ENCODE measurements at places on chromosomes 6 and 20.

- peaks cover 54% of the 10 kb centered on the region for H3K36me3 ChIP-seq
- H3K27ac ChIP-seq = no peak overlapping the region
- DNase-seq = peak; percentile 79
- H3K4me3 ChIP-seq = no peak overlapping the region
- peaks cover 7% of the 10 kb centered on the region for H3K4me1 ChIP-seq
Observed at GRCh38 chr20:47663354-47664067, 121.8 kb downstream of the SULF2 start.

DNA sequence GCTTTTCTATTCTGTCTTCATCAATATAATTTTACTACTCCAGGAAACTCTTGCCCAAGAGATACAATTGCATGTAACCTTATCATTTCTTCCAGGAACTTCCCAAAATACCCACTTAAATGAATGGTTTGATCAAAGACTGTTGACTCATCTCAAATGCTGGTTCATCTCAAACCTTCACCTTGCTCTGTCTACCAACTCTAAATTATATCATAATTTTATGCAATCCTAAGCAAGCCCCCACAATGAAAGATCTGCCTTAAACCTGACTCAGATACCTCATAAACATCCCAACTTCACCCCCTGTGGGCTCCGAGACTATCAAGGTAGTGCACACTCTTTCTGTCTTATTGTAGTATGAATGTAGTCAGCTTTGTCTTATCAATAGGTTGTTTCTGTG lies 65.5 kb upstream of the GCM1 start:
- no peaks in the 10 kb centered on the region for H3K27me3 ChIP-seq
- H3K4me1 ChIP-seq = no peaks in the 10 kb centered on the region
- no peaks in the 10 kb centered on the region for H3K36me3 ChIP-seq
- H3K27ac ChIP-seq = no peak overlapping the region
- no peak for DNase-seq

DNA sequence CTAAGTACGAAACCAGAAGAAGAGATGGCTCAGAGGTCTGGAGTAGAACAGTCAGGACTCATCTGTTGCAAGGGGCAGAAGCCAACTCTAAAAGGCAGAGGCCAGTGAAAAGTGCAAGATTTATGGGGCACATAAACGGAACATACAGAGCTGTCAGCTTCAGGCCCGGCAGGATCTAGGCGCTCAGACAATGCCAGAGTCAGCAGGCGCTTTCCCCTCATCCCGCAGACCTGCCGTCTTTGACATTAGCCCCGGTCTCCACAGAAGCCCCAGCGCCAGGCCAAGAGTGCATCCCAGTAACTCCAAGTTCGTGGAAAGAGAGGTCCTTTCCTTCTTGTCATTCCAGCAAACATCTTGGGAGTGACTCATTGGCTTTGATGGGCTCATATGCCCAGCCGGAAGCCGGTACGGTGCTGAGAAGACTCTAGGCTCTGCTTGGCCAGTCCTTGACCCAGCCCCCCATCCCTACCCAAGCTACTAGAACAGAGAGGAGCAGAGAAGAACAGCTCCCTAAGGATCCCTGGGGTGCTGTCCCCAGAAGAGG lies 260.9 kb downstream of the TAF4 start:
- no peaks in the 10 kb centered on the region for H3K36me3 ChIP-seq
- H3K4me3 ChIP-seq = no peak overlapping the region
- H3K4me1 ChIP-seq = peaks cover 2% of the 10 kb centered on the region
- no peak overlapping the region for H3K27ac ChIP-seq

GRCh38 chr6:52900536-52900935 lies 9.0 kb downstream of the GSTA3 start:
- H3K27me3 ChIP-seq = peaks cover 2% of the 10 kb centered on the region
- H3K36me3 ChIP-seq = no peaks in the 10 kb centered on the region
- H3K4me3 ChIP-seq = no peak overlapping the region

GRCh38 chr6:134531611-134532010 lies 213.7 kb upstream of the SGK1 start:
- no peak overlapping the region for H3K4me3 ChIP-seq
- H3K27me3 ChIP-seq = no peaks in the 10 kb centered on the region
- H3K4me1 ChIP-seq = peaks cover 1% of the 10 kb centered on the region
- H3K36me3 ChIP-seq = no peaks in the 10 kb centered on the region

DNA sequence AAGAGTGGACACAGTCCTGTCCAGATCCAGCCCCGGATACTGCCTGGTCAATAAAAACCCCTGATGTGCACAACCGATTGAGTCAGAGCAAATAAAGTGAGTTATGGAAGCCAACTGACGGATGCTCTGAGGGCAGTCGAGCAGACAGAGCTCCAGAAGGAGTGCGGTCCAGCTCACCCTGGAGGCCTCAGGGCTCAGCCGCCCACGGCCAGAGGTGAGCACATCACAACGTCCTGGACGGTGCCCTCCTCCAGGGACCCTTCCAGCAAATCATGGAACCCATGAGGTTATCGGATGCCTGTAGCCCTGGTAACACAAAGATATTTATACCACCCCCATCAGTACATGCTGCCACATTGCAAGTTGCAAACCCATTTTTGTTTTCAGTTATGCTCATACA lies 44.0 kb upstream of the SMOC2 start:
- peaks cover 36% of the 10 kb centered on the region for H3K27me3 ChIP-seq
- H3K4me1 ChIP-seq = peaks cover 1% of the 10 kb centered on the region
- no peak overlapping the region for H3K4me3 ChIP-seq
- H3K27ac ChIP-seq = no peak overlapping the region
- no peaks in the 10 kb centered on the region for H3K36me3 ChIP-seq
- no peak for DNase-seq

- H3K27ac ChIP-seq = peak overlapping the region; percentile 99
- H3K27me3 ChIP-seq = no peaks in the 10 kb centered on the region
- H3K36me3 ChIP-seq = peaks cover 14% of the 10 kb centered on the region
- no peak overlapping the region for H3K4me3 ChIP-seq
- DNase-seq = no peak
Observed at GRCh38 chr20:50541606-50542041, 31.4 kb downstream of the PTPN1 start.

DNA sequence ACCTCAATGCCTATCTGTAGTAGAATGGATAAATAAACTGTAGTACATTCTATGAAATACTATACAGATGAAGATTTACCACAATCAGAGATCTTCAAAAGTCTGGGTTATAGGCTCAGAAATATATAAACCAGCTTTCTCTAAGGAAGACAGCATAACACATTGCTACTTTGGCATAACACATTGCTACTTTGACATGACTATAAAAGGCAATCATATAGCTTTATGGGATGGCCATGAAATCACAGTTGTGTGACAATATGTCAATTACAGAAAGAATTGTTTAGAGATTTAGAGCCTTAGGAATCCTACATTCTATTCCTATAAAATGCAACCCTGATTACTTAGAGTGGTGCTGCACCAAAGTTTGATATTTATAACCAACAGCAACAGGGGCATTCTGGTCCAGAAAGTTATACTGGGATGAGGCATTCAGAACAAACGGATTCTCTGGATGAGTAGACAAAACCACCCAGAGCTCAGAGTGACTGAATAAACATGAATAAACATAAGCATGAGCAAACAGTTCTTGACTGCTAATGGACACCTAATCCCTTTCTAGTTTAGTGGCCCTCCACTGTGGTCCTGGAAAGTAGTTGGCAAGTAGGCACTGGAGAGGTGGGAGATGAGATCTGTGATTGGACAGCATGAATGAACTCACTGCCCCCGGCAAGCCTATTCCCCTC lies 12.0 kb downstream of the TTI1 start:
- DNase-seq = peak; percentile 64
- peaks cover 7% of the 10 kb centered on the region for H3K36me3 ChIP-seq
- no peak overlapping the region for H3K4me3 ChIP-seq
- H3K27ac ChIP-seq = no peak overlapping the region
- peaks cover 10% of the 10 kb centered on the region for H3K4me1 ChIP-seq
- no peaks in the 10 kb centered on the region for H3K27me3 ChIP-seq

DNA sequence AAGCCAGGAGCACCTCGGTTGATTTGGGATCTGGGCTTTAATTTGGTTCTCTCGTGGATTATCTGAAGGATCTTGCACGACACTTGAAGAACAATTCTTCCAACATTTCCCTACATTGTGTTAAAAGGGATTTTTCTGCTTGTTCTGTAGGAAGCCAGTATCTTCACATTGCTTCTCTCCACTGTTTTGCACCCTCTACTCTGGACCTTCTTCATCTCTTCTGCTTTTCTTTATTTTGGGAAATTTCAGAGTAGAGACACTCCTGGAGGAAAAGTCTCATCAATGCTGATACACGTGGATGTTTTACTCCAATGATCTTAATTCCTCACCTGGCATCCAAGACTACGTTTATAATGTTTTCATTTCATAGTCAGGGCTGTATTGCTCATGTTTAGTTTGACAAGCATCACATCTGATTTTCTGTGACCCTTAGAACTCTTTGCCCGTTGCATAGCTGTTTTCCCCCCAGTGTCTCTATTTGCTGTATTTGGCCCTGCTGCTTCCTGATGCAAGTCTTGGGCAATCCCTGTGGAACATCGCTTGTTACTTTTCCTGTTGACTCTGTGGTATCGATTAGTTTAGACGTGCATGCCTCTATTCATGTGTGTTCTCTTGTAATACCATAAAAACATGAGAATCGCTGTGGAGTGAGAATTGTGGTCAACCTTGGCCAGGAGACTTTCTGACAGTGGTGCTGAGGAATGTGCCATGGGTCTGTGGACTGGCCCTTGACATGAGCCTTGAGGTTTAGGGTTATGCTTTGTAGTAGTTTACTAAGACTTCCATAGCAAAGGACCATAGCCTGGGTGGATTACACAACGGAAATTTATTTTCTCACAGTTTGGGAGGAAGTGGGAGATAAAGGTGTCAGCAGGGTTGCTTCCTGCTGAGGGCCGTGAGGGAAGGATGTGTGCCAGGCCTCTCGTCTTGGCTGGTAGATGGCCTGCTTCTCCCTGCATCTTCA lies 12.5 kb downstream of the PLCB1 start:
- H3K4me3 ChIP-seq = no peak overlapping the region
- no peaks in the 10 kb centered on the region for H3K36me3 ChIP-seq
- peaks cover 2% of the 10 kb centered on the region for H3K4me1 ChIP-seq
- no peaks in the 10 kb centered on the region for H3K27me3 ChIP-seq
- peak; percentile 72 for DNase-seq
- no peak overlapping the region for H3K27ac ChIP-seq

DNA sequence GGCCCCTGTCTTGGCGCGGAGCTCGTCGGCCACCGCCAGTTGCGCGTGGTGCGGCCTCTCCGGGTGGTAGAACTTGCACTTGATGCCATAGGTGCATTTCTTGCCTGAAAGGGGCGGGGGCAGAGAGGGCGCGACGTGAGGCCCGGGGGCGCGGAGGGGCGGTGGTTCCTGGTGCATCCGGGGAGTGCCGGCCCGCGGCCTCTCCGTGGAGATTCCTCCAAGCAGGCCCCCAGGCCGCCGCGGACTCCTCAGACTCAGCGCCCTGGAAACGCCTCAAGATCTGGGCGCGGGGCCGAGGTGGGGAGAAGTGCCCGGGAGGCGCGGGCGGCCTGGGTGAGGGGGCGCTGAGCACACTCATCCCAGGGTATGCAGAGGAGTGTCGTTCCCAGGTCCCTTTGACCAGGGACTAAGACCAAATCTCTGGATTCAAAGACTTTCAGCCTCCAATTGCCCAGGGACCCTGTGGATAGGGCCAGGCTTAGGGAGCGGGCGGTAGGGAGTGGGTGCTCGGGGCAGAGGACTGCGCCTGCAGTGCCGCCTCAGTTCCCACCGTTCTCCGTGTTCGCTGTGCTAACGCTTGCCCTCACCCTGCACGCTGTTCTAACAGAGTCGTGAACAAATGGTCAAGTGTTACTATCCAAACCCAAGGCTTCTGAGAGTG lies 33.3 kb downstream of the ZC3H12D start:
- no peak overlapping the region for H3K27ac ChIP-seq
- H3K36me3 ChIP-seq = no peaks in the 10 kb centered on the region

DNA sequence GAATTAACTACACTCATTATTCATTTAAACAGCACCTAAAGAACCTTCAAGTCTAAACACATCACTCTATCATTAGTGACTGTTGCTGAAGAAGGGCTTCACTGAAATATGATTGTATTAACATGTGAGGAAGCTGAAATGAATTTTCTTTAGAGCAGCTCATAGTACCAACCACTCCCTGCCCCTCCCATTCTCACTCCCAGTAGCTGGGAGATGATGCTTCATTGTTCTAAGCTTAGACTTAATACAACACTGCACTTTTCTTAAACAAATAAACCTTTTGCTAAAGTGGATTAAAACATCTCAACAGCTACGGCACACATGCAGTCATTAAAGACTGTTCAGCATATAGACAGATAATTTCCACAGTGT lies 63.1 kb downstream of the ATXN1 start:
- peaks cover 5% of the 10 kb centered on the region for H3K4me1 ChIP-seq
- H3K27me3 ChIP-seq = no peaks in the 10 kb centered on the region
- no peak for DNase-seq
- no peak overlapping the region for H3K27ac ChIP-seq

DNA sequence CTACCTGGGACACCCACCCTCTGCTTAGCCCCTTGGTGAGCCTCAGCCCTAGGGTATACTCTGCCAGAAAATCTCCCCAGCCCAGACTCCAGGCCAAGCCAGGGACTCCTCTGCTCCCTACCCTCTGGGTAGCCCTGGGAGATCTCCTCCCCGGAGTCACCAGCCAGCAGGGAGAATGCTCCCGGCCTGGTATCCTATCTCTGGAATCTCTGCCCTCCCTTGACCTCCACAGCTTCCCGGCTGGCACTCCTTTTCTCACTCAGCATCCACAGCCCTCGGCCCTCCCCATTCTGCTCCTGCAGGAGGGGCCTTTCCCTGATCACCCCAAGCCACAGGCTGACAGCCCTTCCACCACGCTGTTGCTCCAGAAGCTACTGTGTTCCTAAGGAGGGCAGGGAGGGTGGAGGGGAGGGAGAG lies 22.6 kb downstream of the NOL4L start:
- DNase-seq = no peak
- H3K4me1 ChIP-seq = peaks cover 27% of the 10 kb centered on the region
- H3K27ac ChIP-seq = no peak overlapping the region
- no peaks in the 10 kb centered on the region for H3K36me3 ChIP-seq
- H3K4me3 ChIP-seq = no peak overlapping the region

- DNase-seq = no peak
- no peaks in the 10 kb centered on the region for H3K36me3 ChIP-seq
- no peaks in the 10 kb centered on the region for H3K4me1 ChIP-seq
- H3K27ac ChIP-seq = no peak overlapping the region
- H3K27me3 ChIP-seq = peaks cover 17% of the 10 kb centered on the region
- no peak overlapping the region for H3K4me3 ChIP-seq
Observed at GRCh38 chr20:3739054-3739925, 6.8 kb downstream of the HSPA12B start.

DNA sequence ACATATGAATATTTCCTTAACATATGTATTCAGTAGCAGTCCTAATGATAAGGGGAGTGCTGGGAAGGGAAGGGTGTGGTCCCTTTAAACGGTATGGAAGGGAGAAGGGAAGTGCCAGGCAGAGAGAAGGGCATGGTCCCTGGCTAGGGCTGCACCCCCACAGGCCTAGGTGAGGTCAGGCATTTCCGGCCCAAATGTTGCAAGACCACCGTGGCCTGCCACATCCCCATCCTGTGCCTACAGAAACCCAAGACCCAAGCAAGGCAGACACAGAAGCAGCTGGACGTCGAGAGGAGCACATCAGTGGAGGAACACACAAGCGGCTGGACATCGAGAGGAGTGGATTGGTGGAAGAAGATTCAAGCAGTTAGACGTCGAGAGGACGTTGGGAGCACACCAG lies 5.9 kb downstream of the RRAGD start:
- no peaks in the 10 kb centered on the region for H3K36me3 ChIP-seq
- peaks cover 4% of the 10 kb centered on the region for H3K27me3 ChIP-seq
- no peak overlapping the region for H3K4me3 ChIP-seq
- no peak overlapping the region for H3K27ac ChIP-seq

- H3K36me3 ChIP-seq = no peaks in the 10 kb centered on the region
- H3K4me3 ChIP-seq = no peak overlapping the region
- no peaks in the 10 kb centered on the region for H3K27me3 ChIP-seq
- no peak for DNase-seq
- H3K4me1 ChIP-seq = peaks cover 47% of the 10 kb centered on the region
Observed at GRCh38 chr20:44648068-44648467, 3.4 kb downstream of the ADA start.

All from mesenchymal stem cell (in vitro differentiated cells and primary cell).